Activated CD4-positive, alpha-beta T cell treated with anti-CD3 and anti-CD28 coated beads, Interleukin-2, Interleukin-6, amounts not matched to agents 100 ng/mL and 50 ng/mL, durations not matched to agents 16 hours and 8 hours (primary cell): ENCODE measurements at places on chromosomes 7 and 10.

- DNase-seq, result no peak
Measured at GRCh38 chr10:29237786-29238185, 51.1 kb upstream of the LYZL1 start.

- DNase-seq, result no peak
Measured at GRCh38 chr10:21363092-21363730, 162.3 kb downstream of the SKIDA1 start.

- DNase-seq, result no peak
Measured at GRCh38 chr7:18350678-18351077, 144.9 kb upstream of the HDAC9 start.

DNA sequence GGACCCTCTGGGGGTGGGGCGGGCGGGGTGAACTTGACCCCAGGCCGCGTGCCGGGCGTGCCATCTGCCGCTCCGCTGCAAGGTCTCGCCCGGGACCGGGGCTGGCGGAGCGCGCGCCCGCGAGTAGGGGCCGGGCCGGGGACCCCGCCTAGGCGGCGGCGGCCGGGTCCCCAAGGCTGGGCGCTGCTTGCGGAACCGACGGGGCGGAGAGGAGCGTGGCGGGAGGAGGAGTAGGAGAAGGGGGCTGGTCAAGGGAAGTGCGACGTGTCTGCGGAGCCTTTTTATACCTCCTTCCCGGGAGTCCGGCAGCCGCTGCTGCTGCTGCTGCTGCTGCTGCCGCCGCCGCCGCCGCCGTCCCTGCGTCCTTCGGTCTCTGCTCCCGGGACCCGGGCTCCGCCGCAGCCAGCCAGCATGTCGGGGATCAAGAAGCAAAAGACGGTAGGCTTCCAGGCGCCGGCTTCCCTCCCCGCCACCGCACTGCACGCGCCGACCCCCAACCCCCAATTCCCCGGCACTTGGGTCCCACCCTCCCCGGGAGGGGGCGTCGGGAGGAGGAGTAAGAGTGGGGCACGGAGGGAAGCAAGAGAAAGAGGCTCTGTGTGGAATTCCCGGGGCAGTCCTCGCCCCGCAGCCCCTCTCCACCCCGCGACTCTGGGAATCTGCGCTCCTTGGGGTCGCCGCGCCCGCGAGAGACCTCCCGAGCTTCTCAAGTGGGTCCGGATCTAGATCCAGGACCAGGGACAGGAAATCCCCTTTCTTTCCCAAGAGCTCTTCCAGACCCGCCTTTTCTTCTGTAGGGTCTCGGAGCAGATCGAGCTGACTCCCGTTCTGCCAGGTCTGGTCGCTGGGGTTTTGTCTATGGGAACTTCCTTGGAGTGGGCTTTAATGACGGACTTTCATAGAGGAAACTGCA is at the start of gene PAPSS2:
PAPSS2 (plus strand) TSS at position 308 of the 913 bp plus-strand sequence; CDS start at position 412, 104 bp downstream.
- peak; percentile 14 for DNase-seq

DNA sequence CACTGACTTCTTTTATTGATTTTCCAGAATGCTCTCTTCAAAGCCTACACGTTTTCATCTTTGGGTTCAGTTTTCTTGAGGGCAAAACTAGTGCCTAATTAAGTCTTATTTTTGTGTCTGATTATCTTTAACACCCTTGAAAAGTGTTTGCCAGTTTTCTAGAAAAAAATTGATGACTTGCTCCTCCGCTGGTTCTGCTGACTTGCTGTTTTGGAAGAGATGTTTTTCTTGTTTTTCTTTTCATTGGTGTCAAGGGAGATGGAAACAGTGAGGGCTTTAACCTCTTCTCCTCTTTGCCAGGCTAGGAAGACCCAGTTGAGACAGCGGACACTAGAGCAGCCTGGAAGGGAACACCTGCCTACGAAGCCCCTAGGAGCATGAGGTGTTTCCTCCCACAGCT is 123.7 kb upstream of the EEPD1 start:
- no peak for DNase-seq

GRCh38 chr10:49597426-49598163 is 12.5 kb upstream of the SLC18A3 start:
- no peak for DNase-seq

DNA sequence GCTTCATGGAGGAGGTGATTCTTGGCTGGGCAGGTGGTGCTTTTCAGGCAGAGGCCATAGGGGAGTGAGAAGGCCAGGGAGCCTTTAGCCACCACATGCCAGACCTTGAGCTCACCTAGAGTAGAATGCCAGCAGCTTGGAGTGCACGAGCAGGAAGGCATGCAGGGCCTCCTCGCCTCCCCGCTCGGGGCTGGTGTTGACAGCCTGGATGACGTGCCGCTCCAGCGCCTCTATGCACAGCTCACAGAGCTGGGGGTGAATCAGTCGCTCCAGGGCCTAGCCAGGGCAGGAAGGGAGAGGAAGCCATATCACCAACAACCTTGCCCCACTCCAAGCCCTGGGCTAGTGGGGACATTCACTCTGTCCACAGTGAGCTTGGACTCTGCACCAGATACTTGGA is 15.7 kb downstream of the HPS1 start:
- DNase-seq, result no peak
